Glomerular endothelial cell (primary cell): ENCODE measurements at places on chromosomes 16 and 17. TPM values are rescaled to one million over a fixed set of nuclear protein-coding genes. Genes with fewer than 3 reads are reported as not detected.

DNA sequence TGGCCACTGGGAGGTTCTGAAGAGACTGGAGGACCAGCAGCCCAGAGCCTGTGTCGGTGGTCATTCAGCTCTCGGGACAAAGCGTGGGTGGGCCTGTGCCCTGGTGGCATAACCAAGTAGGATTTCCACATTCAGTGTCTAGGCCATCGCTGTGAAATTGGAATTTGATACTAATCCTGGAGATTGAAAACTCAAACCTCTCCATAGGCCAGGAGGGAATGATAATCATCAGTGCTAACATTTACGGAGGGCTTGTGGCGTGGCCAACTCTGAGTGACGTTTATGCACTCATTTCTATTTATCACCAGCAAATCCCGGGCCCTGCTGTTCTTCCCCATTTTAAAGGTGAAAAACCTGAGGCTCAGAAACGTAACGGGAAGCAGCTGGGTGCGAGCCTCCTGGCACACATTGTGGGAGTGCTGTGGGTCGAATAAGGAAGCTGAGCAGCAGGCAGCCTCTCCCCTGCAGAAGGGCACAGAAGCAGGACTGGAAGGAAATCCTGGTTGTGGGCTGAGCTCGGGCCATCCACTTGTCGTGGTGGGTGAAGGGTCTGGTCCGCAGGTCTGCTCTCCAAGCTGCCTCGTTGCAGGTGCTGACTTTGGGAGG is 33.1 kb downstream of the RAI1 start:
- DNase-seq: no peak

- no peak for DNase-seq
These were observed 98.4 kb upstream of the DNAH9 start for GRCh38 chr17:11499881-11500280.

DNA sequence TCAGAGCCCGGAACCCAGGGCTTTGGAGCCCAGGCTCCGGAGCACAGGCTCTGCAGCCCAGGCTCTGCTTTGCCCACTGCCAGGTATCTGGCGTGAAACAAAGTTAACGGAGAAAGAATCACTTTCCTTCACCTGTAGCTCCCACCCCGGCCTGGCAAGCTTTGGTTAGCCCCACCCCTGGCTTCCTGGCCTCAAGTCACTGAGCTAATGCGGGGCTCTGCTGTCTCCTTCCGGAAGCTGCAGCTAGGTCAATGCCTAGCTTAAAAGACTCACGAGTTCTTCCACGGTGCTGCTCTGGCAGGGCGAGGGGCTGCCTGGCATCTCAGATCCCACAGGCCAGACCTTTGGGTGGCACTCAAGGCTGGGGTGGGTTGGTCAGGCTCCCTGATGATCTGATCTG is 21.1 kb upstream of the SPPL2C start:
- no peak for DNase-seq

DNA sequence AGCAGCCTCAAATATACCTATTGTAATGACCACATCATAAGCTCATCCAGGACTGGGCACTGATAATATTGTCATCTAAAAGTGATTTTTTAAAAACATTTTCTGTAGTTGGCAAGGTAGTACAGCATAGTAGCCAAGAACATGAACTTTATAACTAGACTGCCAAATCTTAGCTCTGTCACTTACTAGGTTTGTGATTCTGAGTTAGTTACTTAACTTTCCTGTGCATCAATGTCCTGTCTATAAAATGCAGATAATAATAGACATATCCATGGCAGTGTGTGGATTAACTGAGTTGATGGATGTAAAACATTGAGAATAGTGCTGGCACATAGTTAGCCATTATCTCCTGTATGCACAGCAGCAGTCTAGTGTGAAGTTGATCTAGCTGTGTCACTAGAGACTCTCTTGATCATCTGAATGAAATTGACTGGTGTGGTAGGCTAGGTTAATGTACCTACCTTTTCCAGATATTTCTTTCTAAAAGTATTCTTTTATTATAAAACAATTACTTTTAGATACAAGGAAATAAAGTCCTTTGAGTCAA is 101.5 kb downstream of the STXBP4 start:
- DNase-seq: no peak

- no peak for DNase-seq
These were observed 36.4 kb upstream of the CDH15 start for GRCh38 chr16:89135166-89135565.

DNA sequence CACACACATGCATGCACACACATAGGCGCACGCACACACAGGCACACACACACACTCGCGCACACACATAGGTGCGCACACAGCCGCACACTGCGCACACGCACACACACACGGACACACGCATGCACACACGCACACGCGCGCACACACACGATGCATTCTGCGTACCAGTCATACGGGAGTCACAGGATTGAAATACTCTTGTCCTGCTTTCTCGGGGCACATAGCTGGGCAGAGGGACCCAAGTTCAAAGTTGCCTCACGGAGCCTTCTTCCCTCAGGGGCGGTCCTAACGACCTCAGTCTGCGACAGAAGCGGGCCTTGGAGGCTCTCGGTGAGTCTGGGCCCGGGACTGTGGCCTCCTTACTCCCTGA is 56.0 kb downstream of the MRM1 start:
- no peak for DNase-seq

- DNase-seq: no peak
These were observed 25.2 kb upstream of the CFAP20 start for GRCh38 chr16:58154345-58154744.

GRCh38 chr17:38417210-38417951 is 10.9 kb upstream of the ARHGAP23 start:
- no peak for DNase-seq

DNA sequence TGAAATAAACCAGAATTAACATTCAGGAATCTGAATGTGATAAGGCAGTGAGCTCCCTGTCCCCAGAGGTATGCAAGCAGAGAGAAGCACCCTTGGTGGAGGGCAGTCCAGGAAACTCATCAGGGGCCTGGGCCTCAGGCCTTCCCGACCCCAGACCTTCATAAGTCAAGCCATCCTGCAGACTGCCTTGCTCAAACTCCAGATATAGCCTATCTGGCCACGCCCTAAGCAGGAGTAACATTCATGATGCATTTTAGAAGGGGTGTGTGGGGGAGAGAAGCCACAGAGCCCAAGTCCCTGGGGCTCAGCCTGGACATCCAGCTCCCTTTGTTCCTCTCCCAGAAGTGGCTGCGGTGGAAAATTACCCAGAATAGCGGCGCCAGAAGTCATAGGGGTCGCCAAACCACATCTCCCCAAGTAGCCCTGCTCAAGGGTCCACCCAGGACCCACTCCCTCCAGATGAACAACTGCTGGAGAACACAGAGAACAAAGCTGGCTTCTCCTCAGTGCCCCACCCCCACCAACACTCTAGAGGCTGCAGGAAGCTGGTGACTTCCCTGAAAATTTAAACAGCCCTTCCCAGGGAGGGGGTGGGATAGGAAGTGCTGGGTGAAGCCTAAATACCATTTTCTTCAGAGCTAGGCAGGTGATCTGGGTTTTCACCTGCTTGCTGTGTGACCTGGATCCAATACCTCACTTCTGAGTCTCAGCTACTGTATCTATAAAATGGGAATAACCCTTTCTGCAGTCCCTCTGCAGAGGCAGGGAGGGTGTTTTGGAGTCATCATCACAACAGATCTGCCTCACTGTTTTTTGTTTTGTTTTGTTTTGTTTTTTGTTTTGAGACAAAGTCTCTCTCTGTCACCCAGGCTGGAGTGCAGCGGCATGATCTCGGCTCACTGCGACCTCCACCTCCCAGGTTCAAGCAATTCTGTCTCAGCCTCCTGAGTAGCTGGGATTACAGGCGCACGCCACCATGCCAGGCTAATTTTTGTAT is 1.5 kb upstream of the SREBF1 start:
- no peak for DNase-seq

- DNase-seq: no peak
These were observed 27.8 kb upstream of the GHDC start for GRCh38 chr17:42221886-42222745.

The SRL gene
- total RNA-seq: 0.06 and 0.10 TPM in 2 replicates

The PRR15L gene
- total RNA-seq: not detected in 2 replicates

The DHX58 gene
- total RNA-seq: 6.5 and 11.3 TPM in 2 replicates

The PGS1 gene
- total RNA-seq: 67.1 and 84.0 TPM in 2 replicates

The CES1 gene
- not detected in 2 replicates for total RNA-seq

The IL17C gene
- total RNA-seq: not detected in 2 replicates

The CSH2 gene
- not detected in 2 replicates for total RNA-seq

The TEKT1 gene
- total RNA-seq: not detected in 2 replicates

The PARD6A gene
- total RNA-seq: 0.82 and 1.9 TPM in 2 replicates

The GLP2R gene
- 0.10 TPM in 1 of 2 replicates, not detected in the other for total RNA-seq
